Right hindlimb (tissue), 1 donor: ENCODE measurements at places on chromosomes 11 and 22.

DNA sequence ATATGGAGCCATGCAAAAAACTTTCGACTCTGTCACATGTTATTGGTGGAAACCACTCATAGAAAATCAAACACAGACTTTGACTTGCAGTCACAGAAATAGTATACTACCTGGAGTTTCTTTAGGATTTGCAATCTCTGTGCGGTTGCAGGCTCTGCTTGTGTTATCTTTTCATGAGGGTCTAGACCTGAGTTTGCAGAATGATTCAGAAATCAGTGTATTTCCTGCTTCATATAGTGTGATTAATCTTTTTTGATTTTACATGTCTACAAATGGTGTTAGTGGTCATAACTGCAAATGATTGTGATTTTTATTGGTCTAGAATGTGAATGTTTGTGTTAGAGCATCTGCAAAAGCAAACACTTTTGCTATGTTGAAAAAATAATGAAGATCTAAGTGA is 690.2 kb downstream of the NTM start:
- DNase-seq, result no peak

DNA sequence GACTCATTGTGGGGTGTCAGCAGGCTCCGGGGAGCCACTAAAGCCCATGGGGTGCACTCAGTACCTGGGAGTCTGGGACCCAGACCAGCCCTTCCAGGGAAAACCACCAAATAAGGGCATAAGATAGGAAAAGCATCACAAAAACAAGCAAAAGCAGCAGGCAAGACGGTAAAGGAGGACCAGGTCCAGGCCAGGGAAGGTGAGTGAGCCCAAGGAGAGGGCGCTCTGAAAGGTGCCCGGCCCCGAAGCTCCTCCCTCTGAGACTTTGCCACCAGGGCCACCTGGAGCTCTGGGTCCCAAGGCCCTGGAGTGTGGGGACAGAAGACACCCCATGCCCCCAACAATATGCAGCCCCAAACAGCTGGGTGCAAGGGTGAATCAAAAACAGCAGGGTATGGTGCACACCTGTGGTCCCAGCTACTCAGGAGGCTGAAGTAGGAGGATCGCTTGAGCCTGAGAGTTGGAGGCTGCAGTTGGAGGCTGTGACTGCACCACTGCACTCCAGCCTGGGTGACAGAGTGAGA is 5.2 kb upstream of the IL17REL start:
- DNase-seq, result no peak

DNA sequence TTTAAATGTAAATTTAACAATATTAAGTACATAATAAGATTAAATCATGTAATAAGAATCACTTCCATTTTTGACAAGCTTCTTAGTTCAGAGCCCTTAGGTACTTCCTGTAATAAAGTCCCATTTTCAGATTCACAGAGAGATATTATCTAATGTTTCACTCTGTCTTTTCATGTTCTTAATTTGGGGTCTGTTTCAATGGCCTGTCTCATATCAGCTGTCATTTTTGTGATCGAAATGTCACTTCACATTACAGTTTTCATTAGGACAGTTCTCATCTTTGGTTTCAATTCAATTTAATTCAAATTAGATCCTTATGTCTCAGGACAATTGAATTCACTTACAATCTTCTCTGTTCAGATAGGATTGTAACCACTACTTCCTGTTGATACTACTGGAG is 22.6 kb upstream of the OLFML1 start:
- no peak for DNase-seq

GRCh38 chr22:48896766-48897644 is 930.7 kb downstream of the BRD1 start:
- DNase-seq, result no peak

DNA sequence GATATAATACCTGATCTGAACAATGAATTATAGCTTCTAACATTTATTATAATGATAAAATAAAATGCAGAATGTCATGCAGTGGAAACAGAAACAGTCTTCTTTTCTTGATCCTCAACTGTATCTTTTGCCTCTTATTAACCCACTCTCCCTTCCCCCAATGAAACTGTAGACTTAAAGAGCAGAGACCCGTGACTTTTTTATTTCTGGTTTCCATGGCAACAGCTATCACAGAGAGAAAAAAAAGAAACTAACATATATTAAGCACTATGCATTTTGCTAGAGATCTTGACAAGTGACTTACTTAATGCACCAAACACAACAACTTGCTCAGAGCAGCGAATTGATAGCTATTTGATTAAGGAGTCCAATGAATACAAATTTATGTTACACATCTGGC is 69.3 kb downstream of the RAB38 start:
- no peak for DNase-seq

DNA sequence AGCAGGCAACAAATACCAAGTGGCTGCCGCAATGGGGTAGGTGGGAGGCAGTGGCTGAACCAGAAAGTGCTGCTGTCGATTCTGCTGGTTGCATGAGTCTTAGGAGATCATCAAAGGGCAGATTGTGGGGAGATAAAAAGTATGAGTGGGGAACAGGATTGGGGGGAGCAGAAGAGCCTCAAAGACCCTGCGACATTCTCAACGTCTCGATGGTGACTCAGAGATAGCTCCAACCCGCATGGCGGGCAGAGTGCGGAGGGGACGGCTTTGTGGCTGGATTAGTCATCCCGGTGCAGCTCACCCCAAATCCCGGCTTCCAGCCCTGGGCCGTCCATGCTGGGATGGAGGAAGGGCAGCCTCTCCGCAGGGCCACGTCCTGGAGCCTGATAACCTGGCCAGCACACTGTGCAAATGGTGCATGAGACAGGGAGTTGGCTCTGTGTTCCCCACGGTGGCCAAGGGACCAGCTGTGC is 11.6 kb upstream of the RTN4R start:
- no peak for DNase-seq

- no peak for DNase-seq
These were observed 593.7 kb upstream of the LUZP2 start for GRCh38 chr11:23903044-23903704.

GRCh38 chr11:34523053-34523452 is 9.5 kb upstream of the ELF5 start:
- no peak for DNase-seq

GRCh38 chr11:99571094-99571493 is 550.3 kb downstream of the CNTN5 start:
- no peak for DNase-seq

- DNase-seq, result no peak
These were observed 892 bp downstream of the GDPD5 start for GRCh38 chr11:75524665-75525432.

DNA sequence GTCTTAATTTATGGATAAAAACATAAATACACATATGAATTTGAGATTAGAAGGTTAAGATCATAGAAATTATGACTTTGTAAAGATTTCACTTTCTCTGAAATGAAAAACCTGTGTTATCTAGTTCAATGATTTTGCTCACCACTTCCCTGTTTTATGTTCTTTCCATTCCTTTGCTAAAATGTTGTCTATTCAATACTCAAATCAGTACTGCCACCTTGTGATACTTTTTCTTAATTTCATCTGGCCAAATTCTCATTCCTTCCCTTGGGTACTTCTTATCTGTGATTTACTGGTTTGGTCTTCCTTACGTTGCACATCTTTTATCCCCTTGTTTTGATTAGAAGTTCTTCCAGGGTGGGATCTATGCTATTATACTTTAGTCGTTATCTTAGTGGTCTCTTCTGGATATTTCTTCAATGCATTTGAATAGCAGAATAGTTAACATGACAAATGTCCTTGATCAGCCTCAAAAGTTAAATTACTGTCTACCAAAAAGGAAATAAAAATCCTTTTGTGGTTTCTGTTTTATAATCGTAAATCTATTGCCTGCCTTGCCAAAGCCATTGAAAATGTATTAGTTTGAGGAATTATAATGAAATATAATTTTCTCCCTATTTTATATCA is 197.0 kb downstream of the PGR start:
- DNase-seq, result no peak

GRCh38 chr11:120448240-120448639 is 63.3 kb upstream of the GRIK4 start:
- no peak for DNase-seq

DNA sequence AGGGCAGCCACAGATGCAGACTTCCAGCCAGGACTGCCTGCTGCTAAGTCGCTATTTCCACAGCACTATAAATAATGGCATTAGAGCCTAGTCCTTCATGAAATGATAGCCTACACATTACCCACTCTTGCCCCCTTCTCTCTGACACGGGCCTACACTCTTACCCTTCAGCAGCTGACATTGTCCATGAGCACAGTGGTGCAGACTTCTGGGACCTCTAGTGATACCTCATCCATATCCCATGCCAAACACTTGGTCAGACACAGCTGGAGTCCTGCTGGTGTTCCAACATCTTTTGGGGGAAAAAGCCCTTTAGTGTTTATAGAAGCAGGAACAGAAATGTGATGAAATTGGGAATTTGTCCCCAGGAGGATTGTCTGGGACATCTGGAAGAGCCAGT is 43.4 kb upstream of the RAB1B start:
- DNase-seq, result no peak

DNA sequence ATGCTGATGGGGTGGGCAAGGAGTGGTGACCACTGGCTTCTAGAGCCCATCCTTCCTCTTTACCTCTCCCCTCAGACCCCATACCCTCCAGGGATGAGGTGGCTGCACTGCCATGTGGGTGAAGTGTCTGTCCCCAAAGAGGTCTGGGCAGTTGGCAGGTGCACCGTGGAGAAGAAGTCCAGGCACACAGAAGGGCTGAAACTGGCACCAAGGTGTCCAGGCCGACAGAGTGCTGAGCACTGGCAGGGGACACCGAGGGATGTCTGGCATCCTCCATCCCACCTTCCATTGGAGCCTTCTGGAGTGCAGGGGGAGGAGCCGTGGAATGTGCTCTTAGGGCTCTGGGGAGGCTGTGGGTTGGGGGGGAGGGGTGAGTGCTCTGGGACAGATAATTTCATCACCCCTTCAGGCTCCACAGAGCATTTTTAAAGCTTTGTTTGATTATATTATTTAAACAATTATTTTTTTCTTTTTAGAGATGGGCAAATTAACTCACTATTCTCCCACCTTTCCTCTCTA is 37.9 kb downstream of the PKNOX2 start:
- no peak for DNase-seq

DNA sequence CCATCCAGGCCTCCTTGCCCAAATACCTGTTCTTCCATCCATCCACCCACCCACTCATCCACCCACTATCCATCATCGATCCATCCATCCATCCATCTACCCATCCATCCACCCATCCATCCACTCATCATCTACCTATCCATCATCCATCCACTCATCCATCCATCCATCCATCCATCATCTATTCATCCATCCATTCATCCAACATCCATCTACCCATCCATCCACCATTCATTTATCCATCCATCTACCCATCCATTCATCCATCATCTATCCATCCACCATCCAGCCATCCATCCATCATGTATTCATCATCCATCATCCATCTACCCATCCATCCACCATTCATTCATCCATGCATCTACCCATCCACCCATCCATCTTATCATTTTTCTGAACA is 413.2 kb downstream of the CTTN start:
- DNase-seq, result no peak

GRCh38 chr22:40210818-40211217 is 33.1 kb downstream of the TNRC6B start:
- no peak for DNase-seq

GRCh38 chr22:32810555-32811133 is 9.1 kb downstream of the TIMP3 start:
- no peak for DNase-seq

GRCh38 chr11:84214557-84214956 is 928.4 kb upstream of the CCDC90B start:
- no peak for DNase-seq

GRCh38 chr11:121437018-121437685 is 15.0 kb upstream of the SORL1 start:
- DNase-seq, result no peak
